Stimulated activated naive CD4-positive, alpha-beta T cell (primary cell): ENCODE measurements at places on chromosomes 3 and 15.

- DNase-seq = no peak
Observed at GRCh38 chr3:54783611-54784010, 144.2 kb downstream of the LRTM1 start.

- no peak for DNase-seq
Observed at GRCh38 chr3:9679476-9680080, 24.1 kb upstream of the CPNE9 start.

DNA sequence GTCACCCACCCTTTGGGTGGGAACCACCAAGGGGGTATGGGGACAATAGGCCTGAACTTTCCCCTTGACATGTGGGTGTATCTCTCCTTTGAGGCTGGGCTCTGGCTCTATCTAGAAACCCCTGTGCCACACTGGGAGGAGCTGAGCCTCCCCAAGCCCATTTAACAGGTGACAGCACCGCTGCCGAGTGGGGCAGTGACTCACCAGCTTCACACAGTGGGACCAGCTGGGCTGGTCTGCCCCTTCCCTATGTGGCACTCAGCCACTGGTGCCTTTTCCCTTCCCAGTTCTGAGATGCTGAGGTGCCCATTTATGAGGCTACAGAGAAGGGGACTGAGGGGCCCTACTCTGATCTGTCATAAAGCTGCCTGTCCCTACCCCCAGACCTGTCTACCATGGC, 5.1 kb downstream of the PSTPIP1 start:
- no peak for DNase-seq

- no peak for DNase-seq
Observed at GRCh38 chr3:157650172-157650571, 147.0 kb upstream of the VEPH1 start.

DNA sequence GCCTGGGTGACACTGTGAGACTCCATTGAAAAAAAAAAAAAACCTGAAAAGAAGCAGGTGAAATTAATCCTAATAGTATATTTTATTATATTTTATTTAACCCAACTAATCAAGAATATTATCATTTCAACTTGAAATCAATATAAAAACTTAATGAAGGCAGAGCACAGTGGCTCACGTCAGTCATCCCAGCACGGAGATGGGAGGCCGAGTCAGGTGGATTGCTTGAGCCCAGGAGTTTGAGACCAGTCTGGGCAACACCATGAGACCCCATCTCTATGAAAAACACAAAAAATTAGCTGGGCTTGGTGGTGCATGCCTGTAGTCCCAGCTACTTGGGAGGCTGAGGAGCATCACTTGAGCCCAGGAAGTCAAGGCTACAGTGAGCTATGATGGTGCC, 33.3 kb upstream of the SLC41A3 start:
- DNase-seq = no peak

DNA sequence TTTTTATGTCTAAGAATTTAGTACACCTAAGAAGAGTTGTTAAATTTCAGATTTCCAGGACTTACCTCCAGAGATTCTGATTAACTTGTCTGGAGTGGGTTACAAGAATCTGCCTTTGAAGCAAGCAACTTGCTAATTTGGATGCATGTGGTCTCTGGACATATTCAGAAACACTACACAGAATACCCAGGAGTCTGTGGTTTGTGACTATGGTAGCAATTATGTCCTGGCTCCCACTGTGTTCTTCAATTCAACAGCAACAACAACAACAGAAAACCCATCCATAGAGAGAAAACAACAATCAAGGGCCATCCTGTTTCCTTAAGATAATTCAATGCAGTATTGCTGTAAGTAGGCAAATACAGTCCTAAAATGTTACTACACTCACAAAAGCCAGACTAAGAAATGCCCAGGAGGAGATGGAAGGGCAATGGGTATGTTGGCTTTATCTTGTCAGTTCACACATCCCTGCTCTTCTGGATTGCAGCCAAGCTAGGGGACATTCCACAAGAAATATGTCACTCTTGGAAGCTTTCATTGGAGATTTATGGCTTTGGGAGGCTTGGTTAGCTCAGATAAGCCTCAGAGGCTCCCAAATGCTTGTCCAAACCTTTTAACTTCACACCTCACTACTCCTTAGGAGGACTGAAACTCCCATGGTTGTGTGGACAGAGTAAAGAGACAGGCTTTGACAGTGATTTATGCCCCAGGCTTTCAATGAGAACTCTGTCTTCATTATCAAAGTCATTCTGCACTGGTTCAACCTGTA, 99.4 kb upstream of the MRPL3 start:
- DNase-seq = no peak

- DNase-seq = no peak
Observed at GRCh38 chr3:44568561-44568960, 13.6 kb downstream of the ZKSCAN7 start.

GRCh38 chr3:134020135-134020680, 9.5 kb downstream of the SLCO2A1 start:
- DNase-seq = no peak
